Kidney (tissue), 22 donors: ENCODE measurements at places on chromosomes 3 and 15. TPM values are rescaled to one million over a fixed set of nuclear protein-coding genes. Genes with fewer than 3 reads are reported as not detected.

Gene CCR8
- 0.19 TPM for total RNA-seq

Gene ERICH6
- total RNA-seq = 0.19 TPM

Gene IGF2BP2
- total RNA-seq = 26.9 TPM

Gene TEX55
- not detected for total RNA-seq

Gene TLR9
- total RNA-seq = 0.94 TPM

Gene SEMA3G
- total RNA-seq = 25.7 TPM

Gene VPS39
- 70.9 TPM for total RNA-seq

- peak; percentile 56 for DNase-seq
Observed at GRCh38 chr15:40252438-40253166, 13.7 kb downstream of the PAK6 start.

DNA sequence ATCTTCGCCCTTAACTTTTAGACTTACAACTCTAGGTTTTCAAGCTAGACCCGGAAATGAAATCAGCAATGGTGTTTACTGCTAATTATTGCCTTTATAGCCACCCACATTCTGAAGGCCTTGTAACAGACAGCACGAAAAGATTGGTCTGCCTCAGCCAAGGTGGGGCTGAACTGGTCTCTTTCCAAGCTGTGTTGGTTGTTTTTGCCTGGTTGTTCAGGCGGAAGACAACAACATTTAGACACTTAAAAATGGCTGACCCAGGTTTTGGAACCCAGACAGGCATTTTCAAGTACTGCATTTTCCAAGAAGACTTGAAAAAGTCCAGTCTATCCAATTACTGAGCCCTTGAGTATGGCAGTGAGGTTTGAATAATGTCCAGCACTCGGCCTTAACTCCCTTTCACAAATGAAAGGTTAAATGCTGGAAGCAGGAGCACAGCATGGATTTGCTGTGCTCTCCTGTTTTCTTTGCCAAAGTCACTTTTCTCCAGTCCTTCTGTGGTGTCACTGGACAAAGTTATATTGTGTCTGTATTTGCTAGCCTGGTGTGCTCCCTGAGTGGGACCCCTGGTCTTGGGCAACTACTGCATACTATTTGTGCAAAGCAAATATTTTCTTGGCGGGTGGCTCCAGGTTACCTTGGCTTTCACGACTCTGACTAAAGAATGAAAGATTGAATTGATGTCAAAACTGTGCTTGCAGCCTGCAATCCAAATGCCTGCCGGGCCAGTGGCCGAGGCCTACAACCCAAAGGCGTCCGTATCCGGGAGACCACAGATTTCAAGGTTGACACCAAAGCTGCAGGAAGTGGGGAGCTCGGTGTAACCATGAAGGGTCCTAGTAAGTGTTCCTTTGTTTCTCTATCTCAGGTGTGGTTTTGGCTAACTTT, 93.5 kb downstream of the FLNB start:
- peak; percentile 22 for DNase-seq

- peak; percentile 78 for DNase-seq
Observed at GRCh38 chr15:93035953-93036810, 52.8 kb downstream of the RGMA start.

DNA sequence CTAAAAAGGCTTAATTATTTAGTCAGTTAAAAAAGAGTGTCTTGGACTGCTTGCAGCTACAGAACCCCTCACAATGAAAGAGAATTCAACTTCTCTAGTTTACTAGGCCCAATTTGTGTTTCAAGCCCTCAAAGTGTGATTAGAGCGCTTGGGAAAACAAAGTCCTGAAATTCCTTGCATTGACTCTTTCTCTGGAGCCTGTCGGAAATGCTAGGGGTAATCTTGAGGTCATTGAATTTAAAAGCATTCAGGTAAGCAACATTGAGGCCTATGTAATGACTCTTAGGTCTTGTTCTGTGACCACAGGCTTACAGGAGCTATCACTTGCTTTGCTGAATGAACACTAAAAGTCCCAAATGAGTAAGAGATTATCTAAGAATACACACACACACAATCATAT, 186.0 kb downstream of the NLGN1 start:
- DNase-seq = peak; percentile 24

DNA sequence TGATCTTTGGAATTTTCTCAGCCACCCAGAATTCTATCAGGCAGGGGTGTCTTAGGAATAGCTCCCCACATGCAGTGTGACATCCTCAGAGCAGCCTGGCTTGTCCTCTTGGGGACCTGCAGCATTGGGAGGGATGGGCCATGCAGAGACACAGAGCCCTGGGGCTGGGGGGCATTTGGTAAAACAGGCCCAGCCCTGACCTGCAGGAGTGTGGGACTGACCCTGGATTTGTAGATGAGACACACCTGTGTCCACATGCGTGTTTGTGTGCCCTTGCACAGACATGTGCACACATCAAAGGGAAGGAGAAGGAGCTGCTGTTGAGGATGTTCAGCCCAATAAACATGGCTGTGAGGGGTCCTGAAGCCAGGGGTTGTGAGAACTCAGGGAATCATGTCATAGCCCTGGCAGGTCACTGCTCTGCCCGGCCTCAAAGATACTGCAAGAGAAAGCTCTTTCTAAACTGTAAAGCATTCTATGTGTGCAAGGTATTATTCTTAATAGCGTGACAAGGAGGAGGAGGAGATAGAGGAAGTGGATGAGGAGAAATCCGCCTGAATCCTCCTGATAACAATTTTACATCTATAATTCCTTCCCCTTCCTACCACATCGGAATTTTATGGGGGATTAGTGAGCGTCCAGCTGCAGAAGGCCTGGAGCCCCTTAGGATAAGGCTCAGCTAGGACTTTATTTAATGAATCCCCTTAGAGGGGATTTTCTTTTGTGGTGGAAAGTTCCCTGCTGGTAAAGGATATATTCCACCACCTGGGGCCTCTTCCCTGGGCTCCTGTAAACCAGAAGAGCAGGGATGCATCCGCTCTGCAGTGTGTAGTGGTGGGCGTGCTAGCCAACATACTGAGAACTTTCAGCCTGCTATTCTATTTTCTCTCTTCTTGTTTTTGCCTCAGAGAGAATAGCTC, 245.5 kb downstream of the EPHB1 start:
- DNase-seq = no peak

DNA sequence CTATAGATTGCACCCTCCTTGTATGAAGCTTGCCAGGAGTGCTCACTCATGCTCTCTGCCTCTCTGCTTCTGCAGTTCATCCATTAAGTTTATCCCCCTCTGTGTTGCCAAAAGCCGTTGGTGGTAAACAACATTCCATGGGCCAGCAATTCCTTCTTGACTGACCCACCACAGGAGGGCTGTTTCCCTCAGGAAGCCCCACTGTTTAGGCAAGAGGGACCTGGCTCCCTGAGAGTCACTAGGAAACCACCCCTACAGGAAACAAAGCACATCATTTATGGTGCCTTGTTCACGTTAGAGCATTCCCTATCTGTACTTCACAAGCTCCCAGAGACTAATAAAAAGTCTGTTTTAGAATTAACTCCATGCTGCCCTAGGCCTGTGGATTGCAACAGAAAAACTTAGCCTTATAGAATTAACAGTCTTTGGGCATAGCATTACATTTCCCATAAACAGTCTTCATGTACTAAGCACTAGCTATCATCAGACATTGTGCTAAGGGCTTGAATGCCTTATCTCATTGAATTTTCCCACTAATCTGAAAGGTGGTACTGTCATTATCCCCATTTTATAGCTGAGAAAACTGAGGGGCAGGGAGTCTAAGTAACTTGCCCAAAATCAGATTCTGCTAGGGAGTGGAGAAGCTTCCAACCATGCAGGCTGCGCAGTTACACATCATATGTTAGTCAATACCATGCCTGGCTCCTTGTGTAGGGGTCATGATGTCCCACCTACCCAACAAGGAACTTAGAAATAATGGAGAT, 149.9 kb downstream of the SHQ1 start:
- no peak for DNase-seq

DNA sequence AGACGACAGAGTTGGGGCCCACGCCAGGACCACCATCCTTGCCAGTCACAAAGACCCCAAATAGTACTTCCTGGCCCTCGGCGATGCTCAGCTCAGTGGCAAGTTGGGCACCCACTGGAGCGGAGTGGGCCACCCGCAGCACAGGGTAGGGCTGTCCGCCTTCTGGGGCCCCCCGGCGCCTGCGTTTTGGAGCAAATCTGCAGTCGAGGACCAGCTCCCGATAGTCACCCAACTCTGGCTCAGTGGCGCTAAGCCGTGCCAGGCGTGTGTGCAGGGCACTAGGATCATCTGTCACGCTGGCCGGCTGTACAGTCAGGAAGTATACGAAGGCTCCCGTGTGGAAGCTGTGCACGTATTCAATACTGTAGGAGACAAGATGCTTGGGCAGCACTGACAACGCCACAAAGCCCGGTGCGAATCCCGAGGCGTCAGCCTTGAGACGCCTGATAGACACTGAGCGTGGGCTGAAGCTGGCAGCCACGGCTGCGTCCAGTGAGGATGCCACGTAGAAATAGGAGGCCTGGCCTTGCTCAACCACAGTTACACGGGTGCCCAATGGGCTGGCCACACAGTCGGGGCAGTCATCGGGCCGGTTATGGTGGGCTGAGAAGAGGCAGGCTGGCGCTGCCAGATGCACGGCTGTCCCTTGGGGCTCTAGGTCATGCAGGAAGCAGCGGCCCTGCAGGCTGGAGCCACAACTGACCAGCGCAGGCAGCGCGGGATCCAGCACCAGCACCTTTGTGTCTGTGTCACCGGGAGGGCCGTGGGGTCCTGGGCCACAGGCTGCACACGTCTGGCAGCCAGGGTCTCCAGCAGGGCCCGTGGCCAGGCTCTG, 945 bp downstream of the MST1R start:
- no peak for DNase-seq

- no peak for DNase-seq
Observed at GRCh38 chr3:142935963-142936362, 27.5 kb downstream of the PAQR9 start.

GRCh38 chr15:83698294-83698693, 44.4 kb downstream of the ADAMTSL3 start:
- DNase-seq = no peak

- no peak for DNase-seq
Observed at GRCh38 chr15:70781236-70781635, 17.9 kb upstream of the UACA start.

- no peak for DNase-seq
Observed at GRCh38 chr3:22360970-22361369, 610.0 kb upstream of the ZNF385D start.

DNA sequence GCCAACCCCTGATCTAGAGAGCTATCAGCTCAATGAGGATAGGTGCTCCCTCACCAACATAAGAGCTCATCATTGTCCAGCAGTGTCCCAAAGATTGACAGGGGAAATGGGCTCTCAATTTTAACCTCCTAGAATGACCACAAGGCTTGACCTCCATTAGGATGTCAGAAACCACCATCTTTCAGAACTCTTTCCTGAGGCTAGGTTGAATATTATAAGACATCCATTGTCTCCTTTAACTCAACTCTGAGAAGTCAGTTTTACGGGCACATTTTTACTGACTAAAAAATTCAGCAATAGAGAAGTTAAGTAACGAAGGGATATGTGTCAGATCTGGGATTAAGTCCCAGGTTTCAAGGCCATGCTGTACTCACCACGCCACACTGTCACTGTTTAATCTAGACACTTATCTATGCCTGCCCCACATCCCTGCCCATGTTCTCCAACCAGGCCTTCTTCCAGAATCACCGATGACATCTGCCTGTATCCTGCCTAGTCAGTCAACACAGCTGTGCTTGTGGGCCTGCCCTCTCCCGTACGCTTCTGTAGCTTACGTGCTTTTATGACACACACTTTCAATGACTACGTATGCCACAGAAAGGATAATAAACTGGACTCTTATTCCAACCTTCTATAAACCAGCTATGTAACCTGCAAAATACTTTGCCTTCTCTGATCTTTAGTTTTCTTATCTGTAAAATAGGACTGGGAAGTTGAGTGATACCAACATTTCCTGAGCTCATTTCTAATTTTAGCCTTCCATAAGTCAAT, 17.1 kb upstream of the MUC13 start:
- no peak for DNase-seq

- DNase-seq = no peak
Observed at GRCh38 chr15:59176653-59177316, 29.9 kb upstream of the LDHAL6B start.

DNA sequence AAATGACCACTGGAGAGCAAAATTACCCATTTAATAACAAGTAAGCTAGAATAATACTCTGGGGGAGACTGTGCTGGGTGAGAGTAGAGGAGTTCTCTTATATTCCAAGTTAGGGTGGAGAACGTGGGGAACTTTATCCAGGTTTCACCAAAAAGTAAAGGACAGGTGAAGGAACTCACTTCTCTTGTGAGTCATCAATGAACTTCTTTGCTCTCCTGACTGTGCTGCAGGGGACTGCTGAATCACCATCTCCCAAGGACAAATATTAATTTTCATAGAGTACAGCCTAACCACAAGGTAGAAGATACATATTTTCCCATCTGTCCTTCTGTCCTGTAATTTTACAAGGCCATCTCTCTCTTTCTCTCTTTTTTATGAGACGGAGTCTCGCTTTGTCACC, 8.3 kb upstream of the PDCD6IP start:
- DNase-seq = no peak

- DNase-seq = peak; percentile 90
Observed at GRCh38 chr15:60423537-60423936, 25.8 kb upstream of the ANXA2 start.

- no peak for DNase-seq
Observed at GRCh38 chr3:17195192-17195611, 310.4 kb downstream of the PLCL2 start.

DNA sequence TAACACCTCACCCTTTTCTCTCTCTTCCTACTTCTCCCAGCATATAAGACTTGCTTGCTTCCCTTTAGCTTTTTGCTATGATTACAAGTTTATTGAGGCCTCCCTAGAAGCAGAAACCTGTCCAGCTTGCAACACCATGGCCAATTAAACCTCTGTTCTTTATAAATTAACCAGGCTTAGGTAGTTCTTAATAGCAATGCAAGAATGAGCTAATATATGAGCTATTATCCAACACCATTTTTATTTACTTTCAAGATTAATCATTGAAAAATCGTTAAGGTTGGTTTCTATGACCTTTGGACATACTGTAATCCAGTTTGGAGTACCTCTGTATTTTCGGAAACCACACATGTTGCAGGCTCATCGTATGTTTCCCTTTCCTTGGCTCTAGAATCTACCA, 643.1 kb downstream of the ZPLD1 start:
- DNase-seq = no peak

GRCh38 chr3:146972726-146973125, 367.6 kb upstream of the PLSCR5 start:
- DNase-seq = no peak

DNA sequence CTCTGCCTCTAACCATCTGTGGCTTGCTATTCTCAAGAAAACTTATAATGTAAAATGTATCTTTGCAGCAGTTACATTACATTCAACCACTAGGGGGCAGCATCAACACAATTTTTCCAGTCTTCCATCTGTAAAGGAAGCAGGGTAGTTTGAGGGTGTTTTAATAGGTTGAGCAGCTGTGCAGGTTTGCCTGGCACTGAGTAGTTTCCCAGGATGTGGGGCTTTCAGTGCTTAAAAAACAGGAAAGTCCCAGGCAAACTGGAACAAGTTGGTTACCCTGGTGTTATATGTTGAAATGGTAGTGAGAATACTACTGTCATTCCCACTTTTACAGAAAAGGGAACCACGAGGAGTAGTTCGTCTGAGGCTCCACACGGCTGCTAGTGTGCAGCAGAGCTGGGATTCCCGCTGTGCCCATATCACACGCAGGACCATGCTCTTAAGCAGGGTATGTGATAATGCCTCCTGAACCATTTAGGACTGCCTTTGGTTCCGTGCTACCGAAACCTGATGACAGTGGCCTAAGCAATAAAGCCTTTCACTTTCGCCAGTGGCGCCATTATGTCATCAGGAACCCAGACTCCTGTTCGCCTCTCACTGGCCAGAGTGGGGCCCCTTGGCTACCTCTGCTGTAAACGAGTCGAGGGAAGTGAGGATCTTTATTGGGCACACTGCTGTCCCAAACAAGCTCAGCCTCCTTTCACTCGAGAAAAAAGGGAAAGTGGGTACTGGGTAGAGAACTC, 64.7 kb upstream of the ZBTB38 start:
- DNase-seq = peak; percentile 61

GRCh38 chr15:68415061-68415460, 16.9 kb downstream of the ITGA11 start:
- no peak for DNase-seq
